ENCODE measurements at places on chromosomes 5 and 9. TPM values are rescaled to one million over a fixed set of nuclear protein-coding genes. Genes with fewer than 3 reads are reported as not detected.

The F2RL1 gene
- total RNA-seq, result 2.2 TPM

The LECT2 gene
- not detected for total RNA-seq

The FAM81B gene
- 0.25 TPM for total RNA-seq

The ARHGEF37 gene
- total RNA-seq, result 0.49 TPM

The OR1J4 gene
- not detected for total RNA-seq

The RNF183 gene
- total RNA-seq, result not detected

The IL4 gene
- total RNA-seq, result not detected

The COL5A1 gene
- 4.9 TPM for total RNA-seq

The SLC22A4 gene
- 1.5 TPM for total RNA-seq

The IL9 gene
- total RNA-seq, result not detected

The LURAP1L gene
- total RNA-seq, result 0.98 TPM

The PCDHB12 gene
- total RNA-seq, result 15.0 TPM

The ADAMTSL1 gene
- 15.7 TPM for total RNA-seq

The RASGEF1C gene
- 21.4 TPM for total RNA-seq

The LPAR1 gene
- 13.0 TPM for total RNA-seq

The TAF11L8 gene
- not detected for total RNA-seq

The GARIN3 gene
- not detected for total RNA-seq

The SPAAR gene
- 0.25 TPM for total RNA-seq

The TRUB2 gene
- total RNA-seq, result 14.0 TPM

The SLC46A2 gene
- total RNA-seq, result not detected

The ZFP37 gene
- total RNA-seq, result 21.9 TPM

The FIBCD1 gene
- 0.74 TPM for total RNA-seq

The SOHLH1 gene
- total RNA-seq, result not detected
